ENCODE measurements at places on chromosomes 3 and 15.

GRCh38 chr3:177195242-177195991 is 1.9 kb downstream of the TBL1XR1 start:
- DNase-seq: no peak

- DNase-seq: no peak
Observed at GRCh38 chr15:92883876-92884435, 16.2 kb upstream of the CHD2 start.

DNA sequence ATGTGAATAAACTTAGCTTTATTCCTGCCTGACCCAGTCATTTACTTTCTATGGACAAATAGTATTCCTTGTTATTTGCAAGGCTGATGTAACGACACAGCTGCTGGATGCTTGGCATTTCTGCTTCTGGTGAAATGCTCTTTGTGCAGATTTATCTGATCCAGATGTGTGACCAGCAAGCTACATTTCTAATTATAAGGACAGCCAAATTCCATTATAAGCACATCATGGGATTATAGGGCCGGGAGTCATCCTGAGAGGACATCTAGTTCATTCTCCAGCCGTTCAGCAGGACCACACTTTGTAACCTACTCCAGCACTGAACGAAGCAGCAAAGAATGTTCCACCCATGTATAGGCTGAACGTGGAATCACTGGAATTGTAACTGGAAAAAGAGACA is 42.9 kb downstream of the FNDC3B start:
- no peak for DNase-seq

DNA sequence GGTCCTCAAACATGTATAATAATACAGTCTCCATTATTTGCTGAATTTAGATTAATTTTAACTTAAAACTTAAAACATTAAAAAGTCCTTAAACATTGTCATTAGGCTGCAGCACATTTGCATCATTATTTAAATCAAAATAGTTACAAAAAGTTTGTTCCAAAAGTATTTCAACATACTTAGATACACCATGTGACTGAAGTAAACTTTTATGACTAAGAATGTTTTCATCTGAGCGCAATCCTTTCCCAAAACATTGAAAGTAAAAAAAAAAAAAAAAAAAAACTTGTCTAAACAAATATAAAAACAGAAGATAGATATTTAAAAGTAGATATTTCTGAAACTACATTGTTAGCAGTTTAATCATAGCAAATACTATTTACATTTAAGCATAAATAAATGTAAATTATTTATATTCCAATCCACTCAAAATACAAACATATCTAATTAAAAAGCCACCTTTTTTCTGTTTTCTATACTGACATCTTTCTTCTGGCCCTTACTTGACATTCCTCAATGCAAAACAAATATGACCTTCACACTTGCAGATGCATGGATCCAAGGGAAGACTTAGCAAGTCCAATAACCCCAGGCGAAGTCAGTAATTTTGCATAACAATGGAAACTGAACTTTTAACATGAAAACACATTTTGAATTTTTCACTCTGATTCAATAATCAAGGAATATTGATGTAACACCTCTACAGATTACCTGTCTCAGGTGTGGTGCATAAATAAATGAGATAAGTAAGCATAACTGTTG is 10.3 kb downstream of the FAM227B start:
- DNase-seq: no peak

DNA sequence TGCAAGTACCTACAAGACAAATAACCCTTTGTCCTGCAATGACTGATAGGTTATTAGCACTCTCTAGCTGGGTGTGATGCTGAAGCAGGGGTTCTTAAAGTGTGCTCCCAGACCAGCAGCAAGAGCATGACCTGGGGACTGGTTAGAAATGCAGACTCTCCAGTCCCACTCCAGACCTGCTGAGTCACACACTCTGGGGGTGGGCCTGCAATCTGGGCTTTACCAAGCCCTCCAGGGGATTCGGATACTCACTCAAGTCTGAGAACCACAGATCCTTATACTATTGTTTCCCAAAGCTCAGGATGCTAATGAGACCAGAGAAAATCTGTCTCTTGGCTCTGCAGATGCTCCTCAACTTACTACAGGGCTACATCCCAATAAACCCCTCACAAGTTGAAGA is 142.1 kb upstream of the RAD18 start:
- DNase-seq: no peak

- DNase-seq: no peak
Observed at GRCh38 chr15:39327005-39327730, 253.7 kb upstream of the THBS1 start.

DNA sequence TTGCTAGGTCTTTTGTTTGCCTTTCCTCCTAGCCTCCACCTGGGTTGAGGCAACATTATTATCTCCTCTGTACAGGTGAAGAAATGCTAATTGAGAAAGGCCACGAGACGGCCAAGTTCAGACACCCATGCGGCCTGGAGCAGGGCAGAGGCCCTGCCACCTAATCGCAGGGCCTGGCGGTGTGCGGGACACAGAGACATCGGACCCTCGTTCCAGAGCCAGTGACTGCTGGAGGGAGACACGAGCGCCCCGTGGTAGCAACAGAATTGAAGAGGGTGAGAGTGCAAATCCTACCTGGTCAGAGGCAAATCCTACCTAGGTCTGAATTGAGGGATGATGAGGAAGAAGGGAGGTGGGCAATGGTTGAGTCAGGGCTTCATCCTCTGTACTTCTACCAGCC is 113.8 kb upstream of the MEF2A start:
- DNase-seq: no peak

DNA sequence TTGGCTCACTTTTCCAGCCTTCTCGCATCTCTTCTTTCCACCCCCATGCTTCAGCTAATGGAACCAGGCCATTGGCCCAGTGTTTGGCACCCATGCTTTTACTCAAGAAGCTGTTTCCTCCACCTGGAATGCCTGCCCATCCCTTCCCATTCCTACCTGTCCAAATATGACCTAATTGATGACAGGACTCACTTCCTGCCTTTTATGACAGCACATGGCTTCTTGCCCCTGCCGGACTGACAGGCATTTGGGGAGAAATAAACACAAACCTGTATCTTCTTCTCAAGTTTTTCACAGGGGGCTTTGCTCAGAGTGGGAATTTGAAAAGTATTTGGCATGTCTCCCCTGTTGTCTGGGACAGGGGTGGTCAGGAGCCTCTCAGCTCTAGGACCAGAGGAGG is 120.1 kb downstream of the ABHD5 start:
- no peak for DNase-seq

DNA sequence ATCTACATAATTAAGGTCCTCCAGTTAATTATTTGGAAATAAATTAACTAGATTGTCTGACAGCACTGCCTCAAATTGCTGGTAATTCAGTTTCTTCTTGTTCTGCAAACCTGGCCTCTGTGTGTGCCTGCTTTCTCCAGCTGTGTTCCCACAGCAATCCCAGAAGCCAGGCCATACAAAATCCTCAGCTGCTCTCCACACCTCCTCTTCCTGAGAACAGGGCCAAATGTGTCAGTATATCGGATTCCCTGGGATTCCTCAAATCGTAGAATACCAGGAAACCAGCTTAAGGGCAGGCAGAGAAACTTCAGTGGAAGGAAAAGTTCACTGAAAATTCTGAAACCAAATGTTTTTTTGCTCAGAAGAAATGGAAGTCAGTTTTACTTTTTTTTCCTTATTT is 261.4 kb downstream of the ZMAT3 start:
- no peak for DNase-seq

DNA sequence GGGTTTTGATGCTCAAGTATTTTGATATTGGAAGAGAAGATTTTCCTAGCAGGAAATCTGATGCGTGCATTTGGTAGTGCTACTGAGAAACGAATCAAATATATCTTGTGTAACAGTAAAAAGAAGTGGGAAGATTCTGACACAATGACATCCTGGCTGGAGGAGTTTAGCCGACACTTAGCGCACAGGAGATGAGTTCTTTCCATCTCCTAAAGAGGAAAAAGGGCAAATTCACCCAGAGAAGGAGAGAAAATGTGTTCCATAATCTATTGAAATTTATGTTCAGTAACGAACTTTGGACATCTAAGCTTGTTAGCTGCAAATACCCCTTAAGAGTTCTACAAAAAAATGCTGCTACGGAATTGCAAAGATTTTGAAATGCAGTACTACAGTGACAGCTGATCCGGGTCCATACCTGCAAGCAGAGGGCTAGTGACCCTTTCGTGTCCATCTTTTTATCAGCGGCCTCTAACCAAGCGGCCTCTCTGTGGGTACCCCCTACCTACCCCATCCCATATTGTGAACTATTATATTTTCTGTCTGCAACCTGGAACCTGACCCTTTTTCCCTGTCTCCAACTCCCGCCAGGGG is 971 bp downstream of the CPOX start:
- DNase-seq: no peak

DNA sequence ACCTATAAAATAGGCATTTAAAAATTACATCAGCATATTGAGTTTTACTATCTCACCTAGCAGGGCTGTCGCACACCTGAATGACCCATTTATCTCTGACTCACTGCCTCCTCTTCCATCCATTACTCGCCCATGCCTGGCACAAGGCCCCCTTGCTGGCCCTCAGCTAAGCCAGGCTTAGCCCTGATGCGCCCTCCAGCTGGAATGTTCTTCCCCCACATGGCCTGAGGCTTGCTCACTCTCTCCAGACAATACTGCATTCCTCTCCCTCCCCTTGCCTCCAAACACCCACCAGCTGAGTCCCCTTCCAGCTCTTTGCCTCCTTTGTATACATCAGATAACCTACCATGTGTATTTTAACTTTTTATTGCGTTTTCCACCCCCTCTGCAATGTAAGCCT is 7.2 kb downstream of the SH3BP5 start:
- DNase-seq: no peak

GRCh38 chr3:134477002-134477401 is 8.8 kb downstream of the ANAPC13 start:
- no peak for DNase-seq

DNA sequence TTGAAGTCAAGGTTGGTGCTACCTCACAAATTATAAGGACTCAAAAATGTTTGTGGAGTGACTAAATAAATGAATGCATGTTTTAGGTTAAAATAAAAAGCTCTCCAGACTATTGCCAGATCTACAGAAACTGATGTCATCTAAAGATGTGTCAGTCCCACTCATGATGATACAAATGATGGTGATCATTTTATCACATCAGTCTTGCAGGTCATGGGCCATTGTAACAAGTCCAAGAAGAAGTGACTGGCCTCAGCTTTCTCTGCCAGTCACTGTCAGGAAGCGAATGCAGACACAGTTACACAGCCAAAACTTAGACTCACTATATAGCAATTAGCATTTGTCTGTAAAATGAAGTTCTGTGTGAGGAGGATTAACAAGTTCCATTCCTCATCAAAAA is 18.5 kb downstream of the ATP8B4 start:
- DNase-seq: no peak

DNA sequence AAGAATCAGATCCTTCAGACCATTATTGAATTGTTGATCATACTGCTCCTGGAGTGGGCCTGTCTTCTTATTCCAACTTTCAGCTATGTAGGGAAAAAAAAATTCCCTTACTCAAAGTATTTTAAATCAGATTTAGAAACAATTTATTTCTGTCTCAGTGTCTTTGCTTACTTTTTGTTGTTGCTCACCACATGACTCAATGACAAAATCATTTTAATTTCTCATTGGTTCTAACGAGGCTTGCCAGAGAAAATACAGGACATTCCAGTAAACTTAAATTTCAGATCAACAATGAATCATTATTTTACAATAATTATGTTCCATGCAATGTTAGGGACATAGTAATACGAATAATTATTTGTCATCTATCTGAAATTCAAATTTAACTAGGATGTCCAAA is 748.5 kb upstream of the CBLB start:
- DNase-seq: no peak

DNA sequence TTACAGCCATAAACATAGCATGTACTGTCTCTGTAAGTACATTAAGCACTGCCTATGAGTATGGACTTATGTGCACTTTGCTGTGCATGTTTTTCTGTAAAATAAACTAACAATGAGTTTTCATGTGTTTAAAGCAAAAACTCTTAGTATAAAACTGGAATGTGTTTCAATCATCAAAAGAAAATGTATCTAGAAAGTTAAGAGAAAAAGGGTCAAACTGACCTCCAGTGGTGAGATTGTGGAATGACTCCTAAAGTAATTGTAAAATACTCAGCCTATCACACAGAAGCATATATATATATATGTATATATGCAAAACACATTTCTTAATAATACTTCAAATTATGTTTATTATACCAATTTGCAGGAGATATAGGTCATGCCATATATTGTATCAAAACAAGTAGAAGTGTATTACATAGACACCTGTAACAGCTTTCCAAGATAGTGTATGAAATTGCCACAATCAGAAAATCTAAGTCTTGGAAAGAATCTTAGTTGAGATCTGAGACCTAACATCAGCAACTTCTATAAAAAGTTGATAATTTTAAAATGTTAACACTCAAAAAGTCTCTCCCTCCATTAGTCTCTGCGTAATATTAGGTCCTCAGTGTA is 199.6 kb downstream of the FMN1 start:
- DNase-seq: no peak

GRCh38 chr3:96844204-96844514 is 29.8 kb downstream of the EPHA6 start:
- DNase-seq: no peak

- no peak for DNase-seq
Observed at GRCh38 chr3:72494626-72495025, 353.6 kb downstream of the SHQ1 start.

DNA sequence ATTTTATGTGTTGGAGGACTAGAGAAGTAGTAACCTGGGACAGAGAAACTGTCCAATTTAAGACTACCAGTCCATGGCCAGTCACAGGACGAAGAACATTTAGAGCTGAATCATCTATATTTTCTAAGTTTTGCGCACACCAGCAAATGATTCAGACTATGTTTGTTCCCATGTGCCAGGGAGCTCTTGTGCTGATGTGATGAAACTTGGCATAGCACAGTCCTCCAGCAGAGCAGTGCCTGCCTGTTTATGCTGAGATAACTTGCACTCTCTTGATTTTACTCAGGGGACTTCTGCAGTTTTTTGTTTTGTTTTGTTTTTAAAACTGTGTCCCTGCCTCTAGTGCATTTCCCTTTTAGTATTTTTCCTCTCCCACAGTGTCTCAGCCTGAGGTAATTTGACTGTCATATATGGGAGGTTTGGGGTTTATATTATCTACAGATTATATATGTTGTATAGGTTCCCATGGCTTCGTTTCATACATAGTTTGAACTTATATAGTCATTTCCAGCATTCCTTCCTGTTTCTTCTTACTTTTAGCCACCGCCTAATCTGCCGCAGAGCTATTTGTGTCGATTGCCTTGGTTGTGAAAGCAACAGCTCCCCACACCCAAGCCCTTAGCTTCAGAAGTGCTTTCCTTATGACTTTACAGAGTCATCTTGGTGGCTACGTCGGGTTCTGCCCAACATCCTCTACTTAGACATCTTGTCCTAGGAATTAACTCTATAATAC is 45.5 kb downstream of the PPM1L start:
- DNase-seq: no peak

- no peak for DNase-seq
Observed at GRCh38 chr3:147795418-147795817, 386.3 kb downstream of the ZIC1 start.

All from cortex of kidney (tissue), 1 donor.